ENCODE measurements at places on chromosomes 12 and 14.
A peak's percentile ranks its signal among the peaks of the same experiment; 100 is the strongest.

DNA sequence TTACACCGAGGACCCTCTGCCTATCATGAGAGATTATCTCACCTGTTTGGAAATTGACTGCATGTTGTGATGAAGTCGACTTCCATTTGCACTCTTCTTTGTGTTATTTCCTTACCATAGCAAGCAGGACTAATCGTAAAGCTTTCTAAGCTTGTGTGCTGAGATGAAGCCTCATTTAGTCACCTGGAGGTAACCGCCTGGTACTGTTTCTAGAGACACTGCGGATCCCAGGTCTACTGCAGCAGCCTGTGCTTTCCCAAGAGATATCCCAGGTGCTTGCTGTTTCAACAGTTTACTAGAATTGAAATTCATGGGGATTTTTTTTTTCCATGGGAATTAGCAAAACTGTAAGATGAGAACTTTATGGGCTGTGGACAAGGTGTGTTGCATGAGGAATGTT is 131.8 kb downstream of the PTPRR start:
- no peak for DNase-seq

DNA sequence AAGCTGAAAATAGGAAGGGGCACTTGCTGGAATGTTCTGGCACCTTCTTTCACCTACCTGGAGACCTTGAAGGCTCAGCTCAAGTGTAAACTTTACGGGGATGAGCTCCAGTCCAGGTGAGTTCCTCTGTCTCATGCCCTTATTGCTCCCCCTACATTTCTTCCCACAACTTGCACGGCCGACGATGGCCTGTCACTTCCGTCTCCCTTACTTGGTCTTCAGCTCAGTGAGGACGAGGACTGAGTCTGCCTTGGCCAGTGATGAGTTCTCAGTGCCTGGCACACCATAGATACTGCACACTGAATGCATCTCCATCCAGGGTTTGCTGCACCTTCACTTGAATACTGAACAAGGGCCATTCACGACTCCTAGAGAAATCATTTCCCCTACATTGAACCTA is 21.4 kb downstream of the ADGRD1 start:
- no peak for DNase-seq

GRCh38 chr12:110819150-110819549 is 27.6 kb upstream of the CCDC63 start:
- DNase-seq, result no peak

DNA sequence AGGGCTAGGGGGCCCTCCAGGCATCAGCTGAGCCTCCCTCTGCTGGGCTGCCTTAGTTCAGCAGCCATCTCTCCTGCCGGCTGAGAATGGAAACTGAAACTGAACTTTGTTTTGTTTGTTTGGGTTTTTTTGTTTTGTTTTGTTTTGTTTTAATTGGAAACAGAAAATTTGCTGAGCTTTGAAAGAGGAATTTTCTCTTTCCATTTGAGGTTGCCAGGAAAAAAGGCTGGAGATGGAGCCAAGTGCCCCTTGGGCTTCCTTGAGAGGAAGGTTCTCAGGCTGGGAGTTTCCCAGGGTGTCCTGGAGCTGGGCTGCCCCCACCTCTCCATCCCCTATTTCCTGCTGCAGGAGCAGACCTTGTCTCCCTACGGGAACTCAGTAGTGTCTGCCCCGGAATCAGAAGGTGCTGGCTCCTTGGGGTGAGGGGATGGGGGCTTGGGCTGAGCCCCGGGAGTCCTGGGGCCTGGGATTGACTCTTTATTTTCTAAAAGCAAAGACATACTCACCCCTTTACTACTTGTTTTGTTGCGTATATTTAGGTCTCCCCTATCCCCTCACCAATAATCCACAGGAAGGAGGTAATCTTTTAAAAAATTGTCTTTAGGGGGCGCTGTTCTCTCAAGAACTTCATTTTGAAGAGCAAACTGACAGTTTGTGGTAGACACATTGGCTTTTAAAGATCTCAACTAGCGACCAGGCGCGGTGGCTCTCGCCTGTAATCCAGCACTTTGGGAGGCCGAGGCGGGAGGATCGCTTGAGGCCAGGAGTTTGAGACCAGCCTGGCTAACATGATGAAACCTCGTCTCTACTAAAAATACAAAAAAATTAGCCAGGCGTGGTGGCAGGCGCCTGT is 21.3 kb upstream of the OASL start:
- DNase-seq, result peak; percentile 84

GRCh38 chr14:36069535-36069900 is 107.0 kb downstream of the PTCSC3 start:
- DNase-seq, result peak; percentile 37

All from ELR (cell line).